Tibial artery (tissue), 4 donors: ENCODE measurements at places on chromosomes 5 and 9.
A peak's percentile ranks its signal among the peaks of the same experiment; 100 is the strongest.

DNA sequence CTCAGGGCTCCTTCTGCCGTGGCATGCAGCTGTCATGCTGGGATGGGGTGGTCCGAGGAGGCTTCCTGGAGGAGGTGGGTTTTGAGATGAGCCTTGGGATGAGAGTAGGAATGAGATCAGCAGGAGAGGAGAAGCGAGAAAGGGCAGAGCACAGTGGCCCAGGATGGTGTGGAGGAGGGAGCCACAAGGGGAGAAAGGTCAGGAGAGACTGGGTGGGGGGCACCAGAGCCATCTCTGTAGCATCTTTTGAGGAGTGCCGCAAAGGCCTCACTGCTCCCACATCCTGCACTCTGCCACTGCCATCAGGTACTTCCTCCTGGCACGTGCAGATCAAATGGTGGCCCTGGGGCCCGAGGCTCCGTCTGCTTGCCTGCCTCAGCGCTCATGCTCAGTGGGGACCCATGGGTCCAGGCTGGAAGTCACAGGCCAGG lies 150.2 kb downstream of the MACROH2A1 start:
- DNase-seq, result no peak

- DNase-seq, result no peak
These were observed 24.0 kb upstream of the SRFBP1 start for GRCh38 chr5:121937762-121938161.

DNA sequence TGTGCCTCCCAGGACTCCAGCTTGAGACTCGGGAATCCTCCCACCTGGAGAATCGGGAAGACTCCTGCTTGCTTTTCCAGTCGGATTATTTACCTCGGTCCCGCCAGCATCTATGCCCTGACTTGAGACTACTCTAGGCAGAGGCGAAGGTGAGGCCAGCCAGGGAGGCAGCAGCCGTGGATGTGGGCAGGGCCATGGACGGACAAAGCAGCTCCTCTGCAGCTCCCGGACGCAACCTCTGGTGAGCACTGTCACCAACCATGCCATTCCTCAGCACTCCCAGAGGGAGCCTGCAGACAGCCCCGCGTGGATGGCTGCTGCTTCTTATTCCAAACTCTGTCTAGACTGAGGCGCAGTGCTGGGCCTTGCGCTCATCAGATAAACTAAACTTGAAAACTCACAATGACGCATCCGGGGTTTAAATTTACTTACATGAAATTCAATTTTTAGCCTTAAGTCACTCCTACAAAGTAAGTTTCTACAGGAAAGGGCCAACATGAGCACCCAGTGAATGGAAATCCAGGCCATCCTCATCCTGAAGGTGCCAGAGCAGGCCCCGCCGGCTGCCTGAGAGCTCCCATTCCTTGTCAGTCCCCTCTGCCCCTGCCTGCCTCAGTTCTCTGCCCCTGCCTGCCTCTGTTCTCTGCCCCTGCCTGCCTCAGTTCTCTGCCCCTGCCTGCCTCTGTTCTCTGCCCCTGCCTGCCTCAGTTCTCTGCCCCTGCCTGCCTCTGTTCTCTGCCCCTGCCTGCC lies 17.8 kb downstream of the MED10 start:
- no peak for DNase-seq

DNA sequence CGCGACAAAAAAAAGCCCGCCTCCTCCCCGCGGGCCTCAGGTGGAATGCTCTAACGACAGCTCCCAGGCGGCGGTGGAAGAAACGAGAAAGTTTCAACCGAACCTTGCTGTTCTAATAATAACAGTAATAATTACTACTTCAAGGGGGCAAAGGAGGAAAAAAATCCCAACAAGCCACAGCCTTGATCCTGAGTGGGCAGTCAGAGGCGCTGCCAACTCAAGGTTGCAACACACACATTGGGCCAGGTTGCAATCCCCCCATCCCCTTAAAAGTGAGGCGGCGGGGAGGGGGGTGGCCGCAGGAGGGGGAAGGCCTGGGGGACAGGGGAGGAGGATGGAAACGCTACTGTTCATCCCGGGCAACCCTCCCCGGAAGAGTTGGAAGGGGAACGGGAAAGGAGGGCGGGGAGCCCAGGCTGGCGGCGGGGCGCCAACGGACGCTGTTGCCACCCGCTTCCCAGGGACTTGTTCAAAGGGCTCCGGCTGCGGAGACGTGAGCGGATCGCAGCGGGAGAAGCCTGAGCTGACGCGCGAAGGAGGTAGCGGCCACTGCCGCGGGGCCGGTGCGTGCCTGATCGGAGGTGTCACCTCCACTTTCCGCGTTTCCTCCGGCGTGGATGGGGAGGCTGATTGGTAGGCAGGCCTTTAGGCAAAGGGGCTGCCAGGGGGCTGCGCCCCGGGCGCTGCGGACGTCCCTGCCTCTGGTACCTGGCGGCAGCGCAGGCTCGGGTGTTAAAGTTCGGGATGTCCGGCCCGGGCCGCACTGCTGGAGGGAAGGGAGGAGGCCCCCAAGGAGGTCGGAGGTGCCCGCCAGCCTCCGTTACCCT lies 647 bp downstream of the SMARCA2 start:
- peak; percentile 81 for DNase-seq

- no peak for DNase-seq
These were observed 18.8 kb downstream of the SMIM32 start for GRCh38 chr5:136174021-136174659.

- DNase-seq, result no peak
These were observed 62.1 kb downstream of the PCSK1 start for GRCh38 chr5:96370976-96371375.

DNA sequence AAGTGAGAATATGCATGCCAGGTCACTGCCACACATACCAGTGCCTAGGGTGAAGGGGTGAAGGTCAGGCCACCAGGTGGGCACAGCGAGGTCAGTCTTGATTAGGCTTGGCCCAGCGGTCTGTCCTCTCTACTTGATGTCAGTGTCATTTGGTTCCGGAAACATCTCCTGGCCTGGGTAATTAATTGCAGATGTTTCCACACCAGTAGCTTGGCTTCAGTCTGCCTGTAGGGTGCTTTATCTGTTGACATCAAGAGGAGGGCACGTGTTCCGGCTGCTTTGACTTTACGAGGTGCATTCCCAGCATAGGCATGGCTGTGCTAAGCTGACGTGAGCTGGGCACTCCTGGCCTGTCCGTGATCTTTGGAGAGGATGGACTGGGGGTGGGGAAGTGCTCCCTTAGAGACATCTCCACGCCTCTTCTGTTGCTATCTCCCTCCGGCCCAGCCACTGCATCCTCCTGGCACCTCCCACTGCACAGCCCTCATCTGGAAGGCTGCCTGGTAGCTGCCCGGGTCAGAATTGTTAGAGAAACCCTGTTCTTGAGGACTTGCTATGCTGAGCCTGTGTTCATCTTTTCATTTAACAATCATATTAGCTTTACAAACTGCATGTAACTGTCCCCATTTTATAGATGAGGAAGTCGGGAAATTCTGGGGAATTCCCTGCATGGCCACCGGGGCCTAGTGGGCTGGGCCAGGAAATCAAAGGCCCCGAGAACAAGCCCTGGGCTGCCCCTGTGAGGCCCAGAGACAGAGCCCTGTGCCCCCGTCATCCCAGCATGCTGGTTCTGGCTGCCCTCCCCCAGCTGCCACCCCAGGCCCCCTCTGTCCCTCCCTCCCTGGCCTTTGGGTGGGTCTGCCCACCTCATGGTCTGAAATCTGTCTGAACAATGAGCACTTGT lies 29.1 kb downstream of the JADE2 start:
- DNase-seq, result peak; percentile 83

DNA sequence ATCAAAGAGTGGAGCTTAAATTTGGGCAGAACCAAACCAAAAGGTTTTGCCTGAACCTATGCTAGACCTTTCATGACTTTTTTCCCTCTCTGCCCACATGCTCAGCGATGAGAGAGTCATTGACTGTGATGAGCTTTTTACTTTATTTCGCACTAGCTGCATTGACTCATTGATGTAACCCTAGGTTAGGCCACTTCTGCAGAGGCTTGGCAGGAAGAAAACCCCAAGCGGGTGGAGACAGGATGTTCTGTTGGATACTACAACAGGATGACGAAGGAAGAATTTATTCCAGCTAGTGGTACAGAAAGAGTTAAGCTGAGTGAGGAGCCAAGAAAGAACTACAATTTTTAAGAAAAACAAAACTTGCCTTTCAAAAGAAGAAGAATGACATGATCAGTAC lies 18.4 kb downstream of the AGXT2 start:
- no peak for DNase-seq

- DNase-seq, result no peak
These were observed 81.3 kb downstream of the OSTF1 start for GRCh38 chr9:75169623-75170022.

GRCh38 chr9:137277329-137278041 lies at the start of gene TOR4A:
TSS of gene TOR4A (plus strand) at chr9:137277726. CDS start at chr9:137278690, 964 bp downstream.
- DNase-seq, result peak; percentile 85

DNA sequence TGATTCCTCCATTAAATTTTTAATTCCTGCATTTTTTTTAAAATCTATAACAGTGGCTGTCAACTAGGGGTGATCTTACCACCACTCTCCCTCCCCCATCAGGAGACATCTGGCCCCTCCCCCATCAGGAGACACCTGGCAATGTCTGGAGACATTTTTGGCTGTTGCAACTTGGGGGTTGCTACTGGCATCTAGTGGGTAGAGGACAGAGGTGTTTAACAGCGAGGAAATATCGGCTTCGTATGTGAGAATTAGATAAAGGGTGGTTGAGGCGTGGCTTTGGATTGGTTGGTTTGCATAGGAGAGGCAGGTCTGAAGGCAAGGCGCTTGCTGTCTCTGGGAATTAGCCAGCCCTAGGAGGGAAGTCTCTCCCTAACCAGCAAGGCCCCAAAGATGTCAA lies 10.5 kb downstream of the CDHR2 start:
- DNase-seq, result no peak

- no peak for DNase-seq
These were observed 79.5 kb downstream of the SEMA4D start for GRCh38 chr9:89418474-89418845.

- DNase-seq, result no peak
These were observed 45.8 kb downstream of the ARHGEF37 start for GRCh38 chr5:149627070-149627469.
